ENCODE measurements at places on chromosomes 2 and 18.

DNA sequence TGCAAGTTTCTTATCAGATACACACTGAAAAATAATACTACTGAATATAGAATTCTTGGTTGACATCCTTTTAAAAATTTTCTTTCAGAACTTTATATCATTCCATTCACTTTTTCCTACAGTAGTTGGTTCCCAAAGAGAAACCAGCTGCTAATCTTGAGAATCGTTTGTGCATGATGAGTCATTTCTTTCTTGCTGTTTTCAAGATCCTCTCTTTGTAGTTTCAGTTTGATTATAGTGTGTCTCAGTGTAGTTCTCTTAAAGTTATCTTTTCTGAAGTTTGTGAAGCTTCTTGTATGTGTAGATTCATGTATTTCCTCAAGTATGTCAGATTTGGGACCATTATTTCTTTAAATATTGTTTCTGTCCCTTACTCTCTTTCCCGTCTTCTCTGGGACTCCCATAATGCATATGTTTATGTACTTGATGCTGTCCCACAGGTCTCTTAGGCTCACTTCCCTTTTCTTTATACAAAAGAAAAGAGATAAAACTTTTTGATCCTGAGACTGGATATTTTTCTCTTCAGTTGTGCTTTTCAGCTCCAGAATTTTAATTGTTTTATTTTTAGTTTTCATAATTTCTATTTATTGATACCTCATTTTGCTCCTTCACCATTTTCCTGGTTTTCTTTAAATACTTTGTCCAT, 801.0 kb downstream of the TDRD15 start:
- DNase-seq, result no peak

GRCh38 chr2:72146347-72147302, 1.0 kb downstream of the CYP26B1 start:
- no peak for DNase-seq

DNA sequence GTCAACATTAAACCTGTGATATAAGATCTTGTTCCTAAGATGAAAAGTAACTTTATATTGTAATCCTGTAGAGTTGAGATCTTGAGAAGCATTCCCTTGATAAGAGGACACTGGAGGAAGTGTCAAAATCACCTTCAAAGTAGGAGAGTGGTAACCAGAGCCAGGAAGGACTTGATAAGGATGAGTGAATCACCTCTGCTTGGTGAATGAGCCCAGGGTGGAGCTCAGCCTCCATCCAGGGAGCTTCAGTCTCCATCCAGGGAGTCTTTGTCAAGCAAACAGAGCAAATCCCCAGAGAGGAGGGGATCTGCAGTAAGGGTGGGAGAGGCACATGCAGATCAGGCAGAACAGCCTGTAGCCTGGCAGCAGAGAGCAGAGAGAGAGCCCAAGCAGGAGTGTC, 167.1 kb upstream of the SIX2 start:
- no peak for DNase-seq

GRCh38 chr2:219214141-219214540, 4.6 kb downstream of the ABCB6 start:
- DNase-seq, result no peak

GRCh38 chr2:102392942-102393341, 30.0 kb upstream of the IL18RAP start:
- DNase-seq, result no peak

- DNase-seq, result no peak
Measured at GRCh38 chr2:85579266-85579935, 2.0 kb downstream of the VAMP8 start.

- no peak for DNase-seq
Measured at GRCh38 chr2:216354306-216354705, 18.0 kb downstream of the MARCHF4 start.

- no peak for DNase-seq
Measured at GRCh38 chr2:57614988-57615387, 431.6 kb upstream of the VRK2 start.

GRCh38 chr2:43269706-43270105, 43.3 kb upstream of the ZFP36L2 start:
- peak; percentile 52 for DNase-seq

GRCh38 chr2:185802926-185803325, 64.3 kb downstream of the FSIP2 start:
- no peak for DNase-seq

GRCh38 chr2:106205488-106205887, 11.4 kb upstream of the UXS1 start:
- no peak for DNase-seq

DNA sequence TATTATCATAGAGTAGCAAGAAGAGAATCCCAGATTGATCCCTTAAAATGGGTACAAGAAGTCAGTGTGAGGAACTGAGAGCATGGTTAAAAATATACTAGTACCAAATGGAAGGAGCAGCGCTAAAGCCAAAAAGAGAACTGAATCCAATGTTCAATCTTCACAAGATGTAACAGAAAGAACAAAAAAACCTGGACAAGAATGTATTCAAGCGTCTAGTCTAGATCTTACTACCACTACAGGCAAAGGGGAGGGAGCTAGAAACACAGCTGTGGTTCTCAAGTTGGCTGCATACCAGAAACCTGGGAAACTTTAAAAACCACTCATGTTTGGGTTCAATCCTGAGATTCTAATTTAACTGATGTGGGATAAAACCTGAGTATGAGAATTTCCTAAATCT, 57.5 kb downstream of the PIAS2 start:
- DNase-seq, result no peak

DNA sequence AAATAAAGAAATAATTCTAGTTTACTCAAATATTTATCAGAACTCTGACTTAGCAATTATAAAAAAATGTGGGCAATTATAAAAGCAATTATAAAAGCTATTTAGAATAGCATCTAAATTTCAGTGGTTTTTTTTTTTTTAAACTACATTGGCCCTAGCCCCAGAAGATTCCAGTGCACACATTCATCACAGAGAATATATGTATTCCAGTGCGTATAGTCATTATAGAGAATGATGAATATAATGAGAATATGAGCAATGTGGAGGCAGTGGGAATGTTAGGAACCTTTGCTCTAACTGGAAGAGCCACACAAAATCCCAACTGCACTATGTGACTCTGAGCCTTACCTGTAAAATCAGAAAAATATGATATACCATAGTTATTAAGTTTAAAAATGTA, 10.5 kb downstream of the MAP3K2 start:
- no peak for DNase-seq

- DNase-seq, result no peak
Measured at GRCh38 chr2:139885921-139886498, 1105.8 kb upstream of the NXPH2 start.

GRCh38 chr18:41266616-41267015, 688.4 kb upstream of the PIK3C3 start:
- DNase-seq, result no peak

- no peak for DNase-seq
Measured at GRCh38 chr2:138275881-138276280, 225.7 kb upstream of the SPOPL start.
